Spinal cord (tissue), 10 donors: ENCODE measurements at places on chromosomes 2 and 18. TPM values are rescaled to one million over a fixed set of nuclear protein-coding genes. Genes with fewer than 3 reads are reported as not detected.

DNA sequence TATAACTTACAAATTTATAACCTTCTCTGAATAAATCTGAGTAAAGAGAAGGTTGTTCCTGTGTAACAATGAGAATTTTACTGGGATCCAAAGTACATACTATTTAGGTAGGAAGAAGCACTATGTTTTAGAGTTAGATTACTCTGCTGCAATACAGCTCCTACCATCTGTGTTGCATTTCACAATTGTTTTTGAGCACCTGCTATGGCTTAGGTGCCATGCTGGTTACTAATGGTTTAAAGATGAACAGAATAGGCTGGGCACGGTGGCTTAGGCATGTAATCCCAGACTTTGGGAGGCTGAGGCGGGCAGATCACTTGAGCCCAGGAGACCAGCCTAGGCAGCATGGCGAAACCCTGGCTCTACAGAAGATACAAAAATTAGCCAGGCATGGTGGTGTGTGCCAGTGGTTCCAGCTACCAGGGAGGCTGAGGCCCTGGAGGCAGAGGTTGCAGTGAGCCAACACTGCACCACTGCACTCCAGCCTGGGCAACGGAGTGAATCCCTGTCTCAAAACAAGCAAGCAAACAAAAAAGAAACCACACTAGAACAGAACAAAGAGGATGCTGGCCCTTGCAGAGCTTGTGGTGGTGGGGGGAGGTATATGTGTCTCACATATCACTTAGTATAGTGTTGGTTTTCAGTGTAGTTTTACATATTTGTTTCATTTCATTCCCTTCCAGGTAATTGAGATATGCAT, 56.7 kb downstream of the SPTBN1 start:
- no peak for DNase-seq

DNA sequence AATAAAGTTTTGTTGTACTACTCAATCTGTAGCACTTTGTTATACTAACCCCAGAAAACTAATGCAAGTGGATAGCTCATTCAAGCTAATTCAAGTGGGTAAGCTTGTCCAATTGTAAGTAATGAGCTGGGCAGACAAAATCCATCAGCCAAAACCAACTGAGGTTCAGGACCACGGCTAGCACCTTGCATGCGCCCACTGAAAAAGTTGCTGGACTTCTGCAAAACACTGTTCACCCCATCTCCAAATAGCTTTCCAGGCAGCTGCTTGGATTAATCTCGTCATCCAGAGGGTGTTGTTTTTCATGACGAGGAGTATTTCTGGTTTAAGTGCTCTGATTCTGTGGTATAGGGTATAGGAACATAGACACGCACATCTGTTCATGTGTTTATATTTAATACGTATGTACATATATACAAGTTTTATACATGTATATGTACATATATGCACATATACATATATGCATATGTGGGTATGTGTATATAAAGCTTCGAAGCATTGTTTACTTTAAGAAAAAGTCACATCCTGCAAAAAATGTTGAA, 307.5 kb downstream of the GALR1 start:
- no peak for DNase-seq

- DNase-seq, result no peak
These were observed 70.6 kb downstream of the LDAH start for GRCh38 chr2:20752293-20752692.

DNA sequence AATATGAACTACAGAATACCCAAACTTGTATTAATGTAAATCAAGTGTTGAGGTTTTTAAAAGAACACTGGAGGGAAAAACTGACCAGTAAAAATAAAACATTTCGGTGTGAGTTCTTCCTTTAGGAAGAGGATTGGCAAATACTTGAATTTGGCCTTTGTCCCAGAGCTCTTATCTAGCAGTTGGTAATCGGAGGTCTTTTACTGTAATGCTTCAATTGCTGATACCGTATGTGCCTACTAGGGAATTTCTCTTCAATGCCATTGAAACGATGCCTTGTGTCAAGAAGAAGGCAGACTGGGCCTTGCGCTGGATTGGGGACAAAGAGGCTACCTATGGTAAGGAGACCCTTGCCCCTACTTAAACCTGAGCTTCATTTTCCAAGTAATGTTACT, 4.1 kb downstream of the RRM2 start:
- DNase-seq, result no peak

DNA sequence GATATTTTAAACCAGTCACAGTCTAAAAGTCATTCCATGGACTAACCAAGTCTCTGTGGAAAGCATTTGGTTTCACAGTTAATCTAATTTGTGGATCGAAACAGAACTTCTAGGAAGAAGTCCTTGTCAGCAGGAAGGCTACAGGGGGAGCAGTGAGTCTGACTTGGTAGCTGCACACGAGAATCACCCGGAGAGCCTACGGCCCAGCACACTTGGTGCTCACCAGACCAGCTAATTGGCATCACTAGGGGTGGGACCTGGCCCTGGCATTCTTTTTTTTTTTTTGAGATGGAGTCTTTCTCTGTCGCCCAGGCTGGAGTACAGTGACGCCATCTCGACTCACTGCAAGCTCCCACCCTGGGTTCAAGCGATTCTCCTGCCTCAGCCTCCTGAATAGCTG, 97.7 kb downstream of the ZNF532 start:
- DNase-seq, result no peak

Gene C2orf92
- 9.2 TPM for total RNA-seq

DNA sequence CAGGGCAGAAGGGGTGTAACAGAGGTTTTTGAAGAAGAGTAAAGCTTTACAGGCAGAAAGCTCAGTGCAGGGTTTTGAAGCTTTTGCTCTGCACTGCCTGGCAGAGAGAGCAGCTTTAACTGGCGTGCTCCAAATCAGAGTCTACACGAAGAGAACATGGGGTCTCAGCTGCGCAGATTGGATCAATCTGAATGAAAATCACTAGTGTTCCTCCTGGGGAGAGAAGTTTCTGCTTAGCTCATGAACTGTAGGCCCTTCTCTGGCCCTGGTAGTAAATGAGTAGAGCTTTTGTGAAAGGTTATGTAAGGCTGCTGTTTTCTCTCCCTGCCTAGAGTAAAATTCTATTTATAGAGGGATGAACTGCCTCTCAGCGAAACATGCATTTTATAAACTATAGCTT, 13.6 kb downstream of the DCC start:
- peak; percentile 17 for DNase-seq

DNA sequence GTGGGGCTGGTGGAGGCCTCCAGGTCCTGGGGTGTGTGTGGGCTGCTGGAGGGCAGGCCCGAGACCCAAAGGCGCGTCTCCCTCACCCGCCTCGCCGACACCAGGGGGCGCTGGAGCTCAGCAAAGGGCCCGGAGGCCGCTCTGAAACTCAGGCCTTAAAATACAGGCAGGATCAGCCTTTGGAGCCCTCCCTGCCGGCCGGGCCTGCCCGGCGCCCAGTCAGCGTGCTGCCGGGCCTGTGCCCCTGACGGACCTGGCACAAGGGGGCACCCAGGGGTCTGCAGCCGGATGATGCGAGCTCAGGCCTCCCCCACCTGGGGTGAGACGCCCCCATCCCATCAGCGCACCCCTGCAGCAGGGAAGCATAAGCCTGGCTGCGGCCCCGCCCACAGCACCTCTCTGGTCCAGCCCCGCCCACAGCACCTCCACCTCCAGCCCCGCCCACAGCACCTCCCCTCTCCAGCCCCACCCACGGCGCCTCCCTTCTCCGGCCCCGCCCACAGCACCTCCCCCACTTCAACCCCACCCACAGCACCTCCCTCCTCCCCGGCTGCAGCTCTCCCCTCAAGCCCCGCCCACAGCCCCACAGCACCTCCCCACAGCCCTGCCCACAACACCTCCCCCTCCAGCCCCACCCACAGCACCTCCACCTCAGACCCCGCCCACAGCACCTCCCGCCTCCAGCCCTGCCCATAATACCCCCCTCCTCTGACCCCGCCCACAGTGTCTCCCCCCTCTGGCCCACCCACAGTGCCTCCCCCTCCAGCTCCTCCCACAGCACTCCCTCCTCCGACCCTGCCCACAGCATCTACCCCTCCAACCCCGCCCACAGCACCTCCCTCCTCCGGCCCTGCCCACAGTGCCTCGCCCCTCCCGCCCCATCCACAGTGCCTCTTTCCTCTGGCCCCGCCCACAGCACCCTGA, 92.8 kb upstream of the OTOS start:
- no peak for DNase-seq

DNA sequence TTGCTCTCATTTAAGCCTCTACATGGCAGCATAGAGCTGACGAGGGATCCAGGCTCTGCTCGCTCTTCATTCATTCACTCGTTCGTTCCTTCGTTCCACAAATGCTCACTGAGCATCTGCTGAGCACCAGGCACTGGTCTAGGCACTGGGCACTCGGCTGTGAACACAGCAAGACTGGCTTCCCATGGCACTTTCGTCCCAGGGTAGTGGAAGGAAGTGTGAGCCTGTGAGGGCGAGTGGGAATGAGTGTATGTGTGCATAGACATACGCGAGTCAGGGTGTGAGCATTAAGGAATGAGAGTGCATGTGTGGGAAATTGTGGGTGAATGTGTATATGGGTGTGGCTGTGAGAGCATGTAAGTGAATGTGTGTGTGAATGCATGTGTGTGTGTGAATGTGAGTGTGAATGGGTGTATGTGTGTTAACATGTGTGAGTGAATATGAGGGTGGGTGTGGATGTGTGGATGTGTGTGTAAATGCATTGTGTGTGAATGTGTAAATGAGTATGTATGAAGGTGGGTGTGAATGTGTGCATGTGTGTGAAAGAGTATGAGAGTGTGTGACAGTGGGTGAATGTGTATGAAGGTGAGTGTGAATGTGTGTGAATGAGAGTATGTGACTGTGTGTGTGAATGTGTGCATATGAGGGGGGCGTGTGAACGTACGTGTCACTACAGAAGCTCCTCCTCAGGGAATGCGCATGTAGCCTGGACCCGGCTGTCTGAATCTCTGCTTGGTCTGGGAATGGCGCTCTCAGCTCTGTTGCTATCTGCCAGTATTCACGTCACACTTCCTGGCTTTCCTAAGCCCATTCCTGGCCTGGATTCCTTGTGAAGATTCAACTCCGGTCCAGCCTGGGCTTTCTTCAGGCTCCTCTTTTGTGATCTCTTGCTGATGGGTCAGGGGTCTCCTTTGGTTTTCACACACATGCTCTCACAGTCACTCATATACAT, 28.8 kb downstream of the SNORC start:
- no peak for DNase-seq

GRCh38 chr2:212030709-212031108, 507.9 kb downstream of the ERBB4 start:
- no peak for DNase-seq
